Inflammatory macrophage treated with lipopolysaccharide for 4 hours (primary cell): ENCODE measurements at places on chromosomes 16 and 17.

DNA sequence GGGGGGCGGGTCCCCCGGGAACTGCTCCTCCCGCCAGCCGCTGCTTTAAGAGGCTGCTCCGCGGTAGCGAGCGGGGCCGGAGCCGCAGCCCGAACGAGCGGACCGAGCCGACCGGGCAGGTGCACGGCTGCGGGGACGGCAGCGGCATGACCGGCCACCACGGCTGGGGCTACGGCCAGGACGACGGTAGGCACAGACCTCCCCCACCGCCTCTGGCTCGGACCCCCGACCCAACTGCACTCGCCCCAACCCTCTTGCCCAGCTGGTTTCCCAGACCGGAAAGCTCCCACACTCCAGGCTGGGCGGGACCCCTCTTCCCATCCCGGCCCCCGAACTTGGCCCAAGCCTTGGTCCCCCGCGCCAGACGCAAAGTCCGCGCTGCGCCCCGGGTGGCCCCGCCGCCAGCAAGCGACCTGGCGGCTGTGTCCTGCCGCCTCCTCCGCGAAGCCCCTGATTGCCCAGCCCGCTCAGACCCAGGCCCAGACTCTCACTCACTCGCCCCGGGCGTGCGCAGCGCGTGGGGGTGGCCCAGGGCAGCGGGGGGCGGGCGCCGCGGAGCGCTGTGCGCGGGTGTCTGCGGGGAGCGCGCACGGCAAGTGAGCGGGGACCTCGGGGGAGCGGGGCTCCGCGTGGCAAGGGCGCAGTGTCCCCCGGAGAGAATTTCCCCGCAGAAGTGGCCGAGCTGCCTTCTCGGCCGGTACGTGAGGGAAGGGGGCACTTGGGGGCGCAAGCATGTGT, at the start of gene CA7:
Gene CA7, plus strand, starts transcription at position 73 of the 738 bp plus-strand sequence. Its CDS starts 74 bp downstream, at position 147.
- no peak for DNase-seq

DNA sequence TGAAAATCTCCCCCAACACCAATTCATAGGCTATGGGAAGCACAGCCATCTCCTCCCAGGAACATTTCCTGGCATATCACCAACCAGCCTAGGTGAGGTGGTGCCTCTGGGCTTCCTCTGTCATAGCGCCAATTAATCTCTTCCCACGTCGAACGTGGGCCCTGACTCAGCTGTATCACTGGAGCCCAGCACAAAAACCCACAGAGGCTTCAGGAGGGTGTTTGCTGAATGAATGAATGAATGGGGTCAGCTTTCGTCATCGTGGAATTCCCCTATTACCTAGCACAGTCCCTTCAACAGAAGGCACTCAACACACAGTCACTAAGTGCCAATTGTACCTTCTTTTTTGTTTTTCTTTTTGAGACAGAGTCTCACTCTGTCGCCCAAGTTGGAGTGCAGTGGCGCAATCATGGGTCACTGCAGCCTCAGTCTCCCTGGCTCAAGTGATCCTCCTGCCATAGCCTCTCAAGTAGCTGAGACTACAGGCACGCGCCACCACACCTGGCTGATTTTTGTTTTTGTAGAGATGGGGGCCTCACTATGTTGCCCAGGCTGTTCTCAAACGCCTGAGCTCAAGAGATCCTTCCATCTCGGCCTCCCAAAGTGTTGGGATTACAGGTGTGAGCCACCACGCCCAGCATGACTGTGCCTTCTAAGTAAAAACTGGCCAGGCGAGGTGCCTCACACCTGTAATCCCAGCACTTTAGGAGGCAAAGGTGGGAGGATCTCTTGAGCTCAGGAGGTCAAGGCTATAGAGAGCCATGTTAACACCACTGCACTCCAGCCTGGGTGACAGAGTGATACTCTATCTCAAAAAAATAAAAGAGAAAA, 4.1 kb downstream of the ZNF688 start:
- DNase-seq: peak; percentile 62

GRCh38 chr17:81402530-81402941, 7.3 kb downstream of the BAHCC1 start:
- no peak for DNase-seq

DNA sequence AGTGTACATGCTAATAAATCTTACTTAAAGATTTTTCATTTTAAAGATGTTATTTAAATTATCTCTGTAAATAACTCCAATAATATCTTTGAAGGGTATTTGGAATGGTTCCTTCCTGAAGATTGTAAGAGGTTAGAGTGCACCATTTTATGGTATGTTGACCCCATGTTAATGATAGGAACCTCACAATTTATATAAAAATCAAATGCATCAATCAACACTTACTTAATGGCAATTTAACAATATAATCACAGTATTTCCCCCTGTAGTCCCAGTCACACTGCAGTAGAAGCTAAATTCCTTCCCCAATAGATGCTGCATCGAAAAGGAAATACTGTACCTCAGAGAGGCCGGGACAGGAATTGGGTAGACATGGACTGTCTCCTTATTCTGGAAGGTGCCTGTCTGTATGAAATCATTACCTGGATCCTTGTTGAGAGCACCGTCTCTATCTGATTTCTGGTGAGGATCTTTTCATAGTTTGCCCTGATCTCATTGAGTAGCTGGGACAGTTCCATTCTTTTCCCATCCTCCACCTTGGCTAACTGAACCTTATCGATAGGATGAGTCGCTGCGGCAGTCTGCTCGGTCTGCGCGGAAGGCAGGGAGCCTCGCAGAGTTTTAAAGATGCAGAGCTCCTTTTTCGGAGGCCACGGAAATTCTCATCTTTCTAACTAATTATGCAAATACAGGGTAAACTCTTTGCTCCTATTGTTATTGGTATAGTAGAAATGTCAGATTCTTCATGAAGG, at the start of gene KRT222:
Gene KRT222, minus strand, starts transcription at position 596 of the 752 bp plus-strand sequence. Its CDS starts 78 bp downstream, at position 518.
- DNase-seq: no peak

DNA sequence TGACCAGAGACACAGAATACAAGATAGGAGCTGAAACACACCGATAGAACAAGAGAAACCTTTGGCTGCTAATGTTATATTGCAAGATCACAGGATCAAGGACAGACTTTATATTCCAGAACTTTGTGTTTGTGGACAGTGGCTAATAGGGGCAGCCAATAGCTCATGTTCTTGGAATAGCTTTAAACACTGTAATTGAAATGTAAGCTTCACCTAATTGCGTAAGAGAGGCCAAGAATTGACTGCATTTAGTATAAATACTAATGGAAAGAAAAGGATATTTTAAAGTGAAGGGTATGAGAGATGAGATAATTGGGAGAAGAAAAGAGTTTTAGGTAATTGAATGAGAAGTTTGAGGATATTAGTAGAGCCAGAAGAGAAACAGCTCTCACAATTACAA, 758.8 kb downstream of the CDH11 start:
- no peak for DNase-seq

DNA sequence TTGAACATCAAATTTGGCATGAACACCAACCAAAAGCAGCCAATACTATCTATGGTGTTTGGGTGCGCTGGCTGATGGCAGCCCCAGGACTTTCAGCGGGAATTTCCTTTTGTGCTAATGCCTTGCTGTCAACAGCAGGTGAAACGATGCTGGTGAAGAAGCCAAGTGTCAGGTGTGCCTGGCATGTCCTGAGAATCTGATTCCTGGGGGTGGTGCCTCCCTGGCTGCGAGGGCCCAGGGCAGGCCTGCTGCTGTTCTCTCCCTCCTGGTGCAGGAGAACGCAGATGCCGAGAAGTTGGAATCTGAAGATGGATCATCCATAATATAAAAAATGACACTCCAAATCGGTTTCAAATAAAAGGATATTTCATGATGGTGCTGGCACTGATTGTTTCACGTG, 62.0 kb upstream of the DNAJA2 start:
- DNase-seq: no peak

GRCh38 chr16:12240036-12240435, 263.5 kb downstream of the SNX29 start:
- no peak for DNase-seq

- DNase-seq: peak; percentile 29
Observed at GRCh38 chr16:86761111-86762031, 183.0 kb downstream of the FOXL1 start.

- DNase-seq: peak; percentile 78
Observed at GRCh38 chr17:75749545-75750389, 15.2 kb downstream of the GALK1 start.

DNA sequence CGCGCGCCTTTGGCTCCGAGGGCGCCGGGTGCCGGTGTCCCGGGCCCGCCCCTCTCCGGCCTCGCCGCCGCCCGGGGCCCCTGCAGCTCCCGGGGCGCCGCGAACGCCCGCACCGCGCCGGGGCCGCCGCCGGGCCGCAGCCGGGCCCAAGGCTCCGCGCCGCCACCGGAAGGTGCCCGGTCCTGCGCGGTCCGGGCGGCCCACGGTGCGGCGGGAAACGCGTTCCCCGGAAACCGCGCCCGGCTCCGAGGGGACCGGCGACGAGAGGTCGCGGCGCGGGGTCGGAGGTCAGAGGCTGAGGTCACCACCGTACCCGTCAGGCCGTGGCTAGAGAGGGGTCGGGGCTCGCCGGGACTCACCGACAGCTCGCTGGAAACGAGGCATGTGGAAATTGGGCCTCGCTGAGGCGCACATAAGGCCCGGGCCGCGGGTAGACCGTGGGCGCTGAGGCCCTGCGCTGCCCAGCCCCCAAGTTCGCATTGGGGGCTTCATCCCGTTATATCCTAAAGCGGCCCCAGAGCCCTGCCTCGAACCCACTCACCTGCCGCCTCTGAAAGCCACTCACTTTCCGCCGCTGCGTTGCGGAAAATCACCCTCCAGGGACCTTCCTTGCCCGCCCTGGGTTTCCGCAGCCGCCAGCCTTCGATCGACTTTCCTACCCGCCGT, at the start of gene DUS1L:
Gene DUS1L, minus strand, starts transcription at position 167 of the 666 bp plus-strand sequence. CDS start 745 bp downstream, outside the sequence.
- peak; percentile 65 for DNase-seq

DNA sequence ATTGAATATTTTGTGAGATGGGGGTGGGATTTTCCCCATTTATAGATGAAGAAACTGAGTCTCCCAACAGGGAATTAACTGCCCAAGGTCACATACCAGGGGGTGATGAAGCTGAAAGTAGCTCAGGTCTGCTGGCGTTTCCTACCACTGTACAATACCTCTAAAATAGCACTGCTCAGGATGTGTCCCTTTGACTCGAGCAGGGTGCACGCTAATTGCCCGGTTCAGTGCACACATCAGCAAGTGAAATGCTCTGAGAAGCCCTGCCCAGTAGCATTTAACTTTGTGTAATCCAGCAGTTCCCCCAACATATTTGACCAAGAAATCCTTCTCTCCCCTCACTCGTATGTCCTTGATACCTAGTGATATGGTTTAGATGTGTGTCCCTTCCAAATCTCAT, 50.1 kb upstream of the DDX52 start:
- DNase-seq: no peak

GRCh38 chr16:74709441-74709877, 8.8 kb upstream of the MLKL start:
- DNase-seq: peak; percentile 87

- no peak for DNase-seq
Observed at GRCh38 chr17:43898446-43898845, 8.9 kb downstream of the MPP2 start.

- no peak for DNase-seq
Observed at GRCh38 chr16:67661101-67661761, 471 bp downstream of the PARD6A start.

DNA sequence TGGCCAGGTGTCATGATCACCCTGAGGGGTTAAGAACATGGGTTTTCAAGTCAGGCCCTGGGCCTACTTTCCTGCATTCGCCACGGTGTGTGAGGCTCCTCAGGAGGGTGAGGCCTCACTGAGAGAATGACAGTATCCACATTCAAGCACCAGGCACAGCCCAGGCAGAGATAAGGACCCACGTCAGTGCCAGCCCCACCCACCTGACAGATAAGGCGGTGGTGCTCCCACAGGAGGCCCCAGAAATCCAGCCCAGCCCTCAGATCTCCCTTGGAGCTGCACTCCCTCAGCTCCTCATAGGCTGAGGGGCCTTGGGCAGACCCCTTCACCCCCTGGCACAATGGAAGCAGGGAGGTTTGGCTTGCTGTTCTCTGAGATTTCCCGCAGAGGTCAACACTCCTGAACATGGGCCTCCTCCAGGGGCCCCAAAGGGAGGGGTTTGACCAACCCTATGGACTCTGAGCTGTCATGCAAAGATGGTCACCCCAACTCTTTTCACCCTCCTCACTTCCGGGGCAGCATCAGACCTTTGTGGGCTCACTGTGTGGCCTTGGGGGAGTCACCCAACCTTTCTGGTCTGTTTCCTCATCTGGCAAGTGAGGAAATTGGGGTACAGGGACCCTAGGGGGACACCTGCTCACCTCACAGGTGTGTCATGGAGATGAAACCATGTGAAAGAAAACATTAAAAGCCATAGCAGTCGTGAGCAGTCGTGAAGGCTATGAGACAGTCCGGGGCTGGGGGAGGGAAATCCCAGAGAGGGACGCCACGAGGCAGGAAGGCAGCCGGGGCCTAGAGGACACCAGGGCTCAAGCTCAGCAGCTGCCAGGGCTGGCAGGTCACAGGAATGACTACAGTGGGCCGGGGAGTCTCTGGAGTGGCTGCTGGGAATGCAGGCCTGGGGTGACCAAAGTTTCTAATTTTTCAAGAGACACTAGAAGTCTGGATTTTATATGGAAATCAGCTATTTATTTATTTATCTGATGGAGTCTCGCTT, 15.4 kb downstream of the PLLP start:
- DNase-seq: no peak

GRCh38 chr16:77220427-77220826, 21.2 kb downstream of the SYCE1L start:
- DNase-seq: no peak

DNA sequence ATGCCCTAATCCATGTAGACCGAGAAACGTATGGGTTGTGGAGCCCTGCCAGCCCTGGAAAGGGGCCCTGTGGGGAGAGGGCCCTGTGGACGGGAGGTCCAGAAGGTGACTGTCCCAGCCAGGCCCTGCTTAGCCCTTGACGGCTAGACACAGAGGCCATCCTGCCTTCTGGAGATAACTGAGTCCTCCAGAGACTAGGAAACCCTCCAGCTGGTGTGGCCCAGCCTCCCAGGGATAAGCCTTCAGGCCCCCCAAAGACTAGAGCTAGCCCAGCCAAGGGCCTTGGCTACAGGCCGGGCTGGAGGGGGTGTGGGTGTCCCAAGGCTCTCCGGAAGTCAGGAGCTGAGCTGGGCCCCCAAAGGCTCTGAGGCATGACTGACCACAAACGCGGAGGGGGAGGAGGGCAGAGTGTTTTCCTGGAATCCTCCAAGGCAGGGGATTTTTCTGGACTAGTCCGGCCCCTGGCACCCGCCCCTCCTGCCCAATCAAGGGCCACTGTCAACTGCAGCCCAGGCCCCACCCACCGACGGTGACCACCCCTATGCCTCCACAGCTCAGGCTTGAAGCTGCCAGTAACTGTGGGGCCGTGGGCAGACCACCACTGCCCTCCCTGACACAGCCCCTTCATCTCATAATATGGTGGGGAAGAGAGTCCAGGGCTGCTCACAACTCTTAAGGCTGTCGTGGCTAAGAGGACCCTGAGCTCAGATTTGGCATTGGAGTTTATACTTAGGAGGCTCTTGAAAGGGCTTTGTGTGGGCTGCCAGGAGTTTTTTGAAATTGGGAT, 885 bp upstream of the VASN start:
- no peak for DNase-seq

- no peak for DNase-seq
Observed at GRCh38 chr16:71883168-71883848, 674 bp downstream of the ZNF821 start.

- no peak for DNase-seq
Observed at GRCh38 chr16:9338510-9338909, 247.1 kb downstream of the HAPSTR1 start.
